ENCODE measurements at places on chromosomes 2 and 18.

DNA sequence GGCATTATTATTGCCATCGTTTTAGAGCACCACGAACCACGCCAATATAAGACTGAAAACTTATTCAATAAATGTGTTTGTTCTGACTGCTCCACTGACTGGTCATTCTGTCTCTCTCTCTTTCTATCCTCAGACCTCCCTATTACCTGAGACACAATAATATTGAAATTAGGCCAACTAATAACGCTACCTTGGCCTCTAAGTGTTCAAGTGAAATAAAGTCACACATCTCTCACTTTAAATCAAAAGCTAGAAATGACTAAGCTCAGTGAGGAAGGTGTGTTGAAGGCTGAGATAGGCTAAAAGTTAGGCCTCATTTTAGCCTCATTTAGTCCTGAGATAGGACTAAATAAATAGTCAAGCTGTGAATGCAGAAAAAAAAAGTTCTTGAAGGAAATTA lies 38.8 kb downstream of the G6PC2 start:
- no peak for DNase-seq

DNA sequence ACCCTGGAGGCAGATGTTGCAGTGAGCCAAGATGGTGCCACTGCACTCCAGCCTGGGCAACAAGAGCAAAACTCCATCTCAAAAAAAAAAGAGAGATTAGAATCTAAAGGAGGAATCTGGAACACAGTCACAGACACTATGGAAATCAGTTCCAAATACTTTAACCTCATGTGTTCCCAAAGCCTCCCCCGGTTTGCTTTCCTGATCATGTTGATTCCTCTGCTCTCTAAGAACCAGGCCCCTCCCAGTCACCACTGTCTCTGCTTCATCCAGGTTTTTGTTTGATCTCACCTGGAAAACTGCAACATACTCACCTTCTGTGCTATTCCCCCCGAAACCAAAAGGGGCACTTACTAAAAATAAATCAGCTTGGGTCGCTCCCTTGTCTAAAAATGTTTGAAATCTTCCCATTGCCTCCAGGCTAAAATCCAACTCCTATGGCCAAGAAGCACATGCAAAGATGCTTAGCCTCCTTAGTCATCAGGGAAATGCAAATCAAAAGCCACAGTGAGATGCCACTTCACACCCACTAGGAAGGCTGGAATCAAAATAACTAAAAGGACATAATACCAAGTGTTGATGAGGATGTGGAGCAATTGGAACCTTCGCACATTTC lies 6.2 kb upstream of the NEU2 start:
- DNase-seq: no peak

DNA sequence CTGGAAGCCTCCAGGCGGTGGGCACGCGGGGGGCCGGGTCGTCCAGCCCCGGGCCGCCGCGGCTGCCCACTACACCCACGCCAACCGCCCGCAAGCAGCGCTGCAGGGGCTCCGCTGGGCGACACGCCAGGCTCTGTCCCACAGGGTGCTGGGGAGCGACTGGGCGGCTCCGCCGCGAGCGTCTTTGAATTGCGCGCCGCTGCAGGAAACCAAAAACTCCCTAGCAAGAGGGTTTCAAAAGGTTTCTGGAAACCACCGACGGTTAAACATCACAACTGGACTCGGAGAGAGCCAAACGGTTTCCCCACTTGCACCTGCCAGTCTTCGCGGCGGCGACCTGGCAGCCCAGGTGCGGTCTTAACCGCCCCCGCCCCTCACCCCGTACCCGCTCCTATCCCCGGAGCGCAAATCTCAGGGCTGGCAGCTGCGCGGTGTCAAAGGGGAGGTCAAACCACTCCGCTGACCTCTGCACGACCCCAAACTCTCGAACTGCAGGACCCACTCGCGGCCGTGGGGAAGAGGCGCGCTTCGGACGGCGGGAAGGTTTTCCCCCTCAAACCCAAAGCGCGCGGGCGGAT lies 1.0 kb downstream of the CXCR4 start:
- peak; percentile 25 for DNase-seq

- no peak for DNase-seq
Observed at GRCh38 chr2:96409820-96410164, 74.2 kb downstream of the NCAPH start.

GRCh38 chr2:45287045-45287444 lies 277.8 kb upstream of the SIX2 start:
- DNase-seq: no peak

- no peak for DNase-seq
Observed at GRCh38 chr2:241608881-241609280, 28.1 kb downstream of the THAP4 start.

DNA sequence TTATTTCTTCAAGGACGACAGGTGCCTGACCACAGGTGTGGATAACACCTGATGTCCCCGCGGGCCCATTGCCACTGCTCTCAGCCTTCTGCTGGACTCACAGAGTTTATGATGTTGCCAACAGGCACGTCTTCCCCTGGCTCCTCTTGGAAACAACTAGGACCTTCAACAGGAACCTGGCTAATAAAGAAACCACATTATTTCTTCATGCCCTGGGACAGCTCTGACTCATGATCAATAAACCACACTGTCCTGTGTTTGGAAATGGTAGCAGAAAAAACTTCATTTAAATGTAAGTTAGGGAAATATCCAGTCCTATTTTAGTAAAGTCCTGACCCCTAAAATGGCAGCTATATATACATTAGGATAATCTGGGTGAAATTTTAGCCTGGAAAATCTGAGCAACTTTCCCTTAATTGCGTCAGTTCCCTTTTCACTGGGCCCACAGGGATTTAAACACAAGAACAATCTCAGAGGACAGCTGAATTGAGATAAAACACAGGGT lies 158.9 kb downstream of the VAPA start:
- no peak for DNase-seq

GRCh38 chr2:154696369-154696768 lies 2.1 kb upstream of the KCNJ3 start:
- DNase-seq: no peak

DNA sequence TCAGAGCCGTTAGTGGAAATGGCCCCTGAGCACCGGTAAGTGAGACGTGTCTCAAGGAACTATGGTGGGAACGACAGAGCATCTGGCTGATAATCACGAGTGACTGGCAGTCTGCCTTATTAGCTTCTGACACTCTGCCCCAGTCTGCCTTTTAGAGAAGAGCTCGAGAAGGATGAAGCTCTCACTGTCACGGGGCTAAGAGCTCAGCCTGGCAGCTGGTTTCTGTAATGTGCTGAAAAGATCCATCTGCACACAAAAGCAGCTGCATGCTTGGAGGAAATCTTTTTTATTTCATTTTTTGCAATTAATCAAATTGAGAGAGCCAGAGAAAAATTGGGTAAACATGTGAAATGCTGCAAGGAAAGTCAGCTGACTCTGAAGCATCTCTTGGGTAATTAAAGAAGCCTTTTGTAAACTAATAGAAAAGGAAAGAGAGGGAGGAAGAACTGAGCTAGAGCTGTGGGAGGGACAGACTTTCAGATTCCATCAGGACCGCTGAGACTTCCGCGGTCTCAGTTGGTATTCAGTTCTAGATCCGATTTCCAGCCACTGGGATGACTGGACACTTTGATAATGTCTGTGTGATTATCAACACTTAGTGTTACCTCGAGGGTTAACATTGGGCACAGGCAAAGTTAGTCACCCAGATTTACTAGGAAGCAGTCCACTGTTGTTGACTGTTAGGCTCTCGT lies 24.4 kb downstream of the MBP start:
- no peak for DNase-seq

DNA sequence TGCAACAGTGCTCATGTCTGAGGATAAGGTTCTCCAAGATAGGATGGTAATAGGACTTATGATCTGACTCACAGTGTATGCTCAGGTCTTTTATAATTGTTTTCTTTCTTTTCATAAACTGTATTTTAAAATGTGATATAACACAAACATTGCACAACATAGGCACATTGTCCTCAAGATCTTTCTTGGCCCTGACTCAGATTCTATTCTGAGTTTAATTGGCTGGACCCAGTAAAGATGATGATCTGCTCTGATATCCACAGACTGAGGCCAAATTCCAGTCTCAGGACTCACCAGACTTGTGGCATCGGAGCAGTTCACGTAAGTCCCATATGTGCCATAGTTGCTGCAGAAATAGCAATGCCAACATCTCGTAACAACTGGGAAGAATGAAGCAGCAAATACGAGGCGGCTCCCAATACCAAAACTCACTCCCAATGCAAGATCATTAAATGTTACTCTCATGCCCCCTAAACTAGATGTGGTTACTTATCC lies 448.9 kb upstream of the SLC14A2 start:
- DNase-seq: no peak

DNA sequence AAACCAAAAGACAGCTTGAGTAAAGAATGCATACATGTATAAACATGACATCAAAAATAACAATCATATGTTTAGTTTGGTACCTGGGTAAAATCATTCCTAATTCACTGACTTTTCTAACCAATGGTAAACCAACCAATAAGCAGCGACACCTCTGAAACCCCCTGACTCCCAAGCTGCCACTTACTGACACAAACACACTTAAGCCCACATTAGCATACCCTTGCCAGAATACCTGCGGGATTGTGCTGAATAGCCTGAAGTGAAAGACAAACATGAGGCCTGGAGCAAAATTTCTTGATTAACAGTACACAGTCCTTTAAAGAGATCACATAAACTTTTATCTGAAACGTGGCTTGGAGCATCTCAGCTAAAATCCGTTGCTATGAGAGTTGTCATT lies 902.9 kb downstream of the TMEM182 start:
- DNase-seq: no peak

GRCh38 chr2:112774536-112775285 lies 9.6 kb downstream of the IL1A start:
- DNase-seq: no peak

GRCh38 chr2:196275646-196276352 lies 104.4 kb upstream of the STK17B start:
- DNase-seq: no peak

DNA sequence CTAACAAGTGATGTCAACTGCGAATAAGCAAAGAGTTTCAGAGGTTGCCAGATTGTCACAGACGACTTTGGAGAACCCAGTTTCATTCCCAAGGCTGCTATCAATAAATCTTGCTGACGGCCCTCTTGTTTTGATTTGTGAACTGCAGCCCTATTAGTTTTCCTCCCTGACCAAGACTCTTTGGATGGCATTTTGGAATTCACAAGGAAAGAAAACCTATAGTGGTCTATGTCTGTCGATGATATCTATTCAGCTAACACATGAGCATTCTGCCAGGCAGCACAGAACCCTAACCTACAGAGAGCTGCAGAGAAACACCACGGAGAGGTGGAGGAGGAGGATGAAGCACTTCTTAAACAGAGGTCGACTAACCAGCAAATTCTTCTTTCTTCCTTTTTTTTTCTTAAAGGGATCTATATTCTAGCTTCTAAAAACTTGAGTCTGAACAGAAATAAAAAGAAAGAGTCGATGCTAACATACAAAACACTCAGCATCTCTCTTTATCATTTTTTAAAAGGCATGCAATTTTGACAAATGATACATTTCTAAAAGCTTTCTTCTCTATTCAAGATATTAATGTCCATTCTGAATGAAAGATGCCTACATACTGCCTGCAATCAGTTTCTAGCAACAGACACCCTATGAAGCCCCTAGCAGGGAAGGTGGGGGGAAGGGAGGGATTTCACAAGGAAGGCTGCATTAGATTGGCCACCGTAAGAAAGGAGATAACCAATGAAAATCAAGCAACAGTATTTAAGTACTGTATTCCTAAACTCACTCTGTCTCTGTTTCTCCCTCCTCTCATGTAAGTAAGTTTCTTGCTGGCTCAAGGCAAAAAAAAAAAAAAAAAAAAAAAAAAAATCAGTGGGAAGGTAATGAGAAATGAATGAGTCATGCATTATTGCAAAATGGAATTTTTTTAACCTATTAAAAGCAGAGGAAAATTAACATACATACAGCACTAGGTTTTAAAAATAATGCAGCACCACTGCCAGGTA lies 83.0 kb upstream of the CHRNA1 start:
- DNase-seq: no peak

- no peak for DNase-seq
Observed at GRCh38 chr2:150817422-150817821, 330.0 kb upstream of the RND3 start.

DNA sequence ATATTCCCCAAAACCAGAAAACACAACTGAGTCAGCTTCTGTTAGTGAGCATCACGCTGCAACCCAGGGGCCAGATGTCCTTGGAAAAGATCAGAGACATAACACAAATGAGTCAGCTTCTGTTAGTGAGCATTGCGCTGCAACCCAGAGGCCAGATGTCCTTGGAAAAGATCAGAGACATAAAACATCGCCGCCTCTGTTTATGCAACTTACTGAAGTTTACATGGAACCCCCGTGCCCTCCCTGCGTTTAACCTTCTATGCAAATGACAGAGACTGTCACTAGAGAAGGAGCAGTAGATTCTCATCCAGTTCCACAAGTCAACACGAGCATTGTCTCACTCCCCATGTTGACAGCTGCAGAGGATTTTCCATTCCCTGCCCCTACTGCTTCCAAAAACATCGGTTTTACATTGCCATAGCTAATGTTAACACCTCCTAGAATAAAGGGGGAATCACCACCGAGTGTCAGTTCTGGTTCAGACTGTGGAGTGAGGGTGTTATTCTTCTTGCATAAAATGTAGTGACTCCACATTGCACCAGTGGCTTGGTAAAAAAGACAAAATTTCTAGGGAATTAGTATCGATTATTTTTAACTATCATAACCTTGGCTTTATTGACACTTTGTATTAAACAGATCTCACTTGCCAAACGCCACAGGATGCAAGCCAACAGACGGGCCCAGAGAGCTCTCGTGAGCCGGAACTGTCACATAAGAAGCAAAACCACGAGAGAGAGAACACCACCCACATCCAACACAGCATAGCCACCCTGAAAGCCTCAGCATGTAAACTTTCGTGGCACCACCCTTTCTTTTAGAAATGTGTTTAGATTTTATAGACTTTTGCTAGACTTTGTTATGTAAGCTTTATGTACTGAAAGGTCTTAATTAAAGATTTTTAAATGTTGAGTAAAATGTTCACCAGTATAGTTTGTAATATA lies 87.7 kb downstream of the SH3YL1 start:
- DNase-seq: no peak

- DNase-seq: no peak
Observed at GRCh38 chr2:202780514-202781021, 91.0 kb downstream of the ICA1L start.

DNA sequence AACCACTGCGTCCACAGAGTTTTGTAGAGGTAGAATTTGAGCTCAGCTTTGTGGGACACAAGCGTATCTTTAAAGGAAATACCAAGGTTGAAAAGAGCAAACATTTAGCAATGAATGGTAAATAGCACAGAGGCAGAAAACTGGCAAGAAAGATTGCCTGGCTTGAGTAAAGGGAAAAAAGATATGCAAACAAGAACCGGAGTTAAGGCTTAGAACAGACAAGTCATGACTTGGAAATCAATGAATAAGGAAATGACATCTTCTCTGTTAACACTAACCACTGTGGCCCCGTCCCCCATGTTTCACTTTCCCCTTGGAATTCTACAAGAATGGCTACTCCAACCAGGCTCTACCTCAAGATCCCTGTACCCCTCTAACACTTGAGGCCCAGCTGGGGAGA lies 3.8 kb downstream of the STAM2 start:
- no peak for DNase-seq

Measured in activated naive CD4-positive, alpha-beta T cell (primary cell).